Vagina (tissue), 2 donors: ENCODE measurements at places on chromosomes 16 and 17. TPM values are rescaled to one million over a fixed set of nuclear protein-coding genes. Genes with fewer than 3 reads are reported as not detected.

DNA sequence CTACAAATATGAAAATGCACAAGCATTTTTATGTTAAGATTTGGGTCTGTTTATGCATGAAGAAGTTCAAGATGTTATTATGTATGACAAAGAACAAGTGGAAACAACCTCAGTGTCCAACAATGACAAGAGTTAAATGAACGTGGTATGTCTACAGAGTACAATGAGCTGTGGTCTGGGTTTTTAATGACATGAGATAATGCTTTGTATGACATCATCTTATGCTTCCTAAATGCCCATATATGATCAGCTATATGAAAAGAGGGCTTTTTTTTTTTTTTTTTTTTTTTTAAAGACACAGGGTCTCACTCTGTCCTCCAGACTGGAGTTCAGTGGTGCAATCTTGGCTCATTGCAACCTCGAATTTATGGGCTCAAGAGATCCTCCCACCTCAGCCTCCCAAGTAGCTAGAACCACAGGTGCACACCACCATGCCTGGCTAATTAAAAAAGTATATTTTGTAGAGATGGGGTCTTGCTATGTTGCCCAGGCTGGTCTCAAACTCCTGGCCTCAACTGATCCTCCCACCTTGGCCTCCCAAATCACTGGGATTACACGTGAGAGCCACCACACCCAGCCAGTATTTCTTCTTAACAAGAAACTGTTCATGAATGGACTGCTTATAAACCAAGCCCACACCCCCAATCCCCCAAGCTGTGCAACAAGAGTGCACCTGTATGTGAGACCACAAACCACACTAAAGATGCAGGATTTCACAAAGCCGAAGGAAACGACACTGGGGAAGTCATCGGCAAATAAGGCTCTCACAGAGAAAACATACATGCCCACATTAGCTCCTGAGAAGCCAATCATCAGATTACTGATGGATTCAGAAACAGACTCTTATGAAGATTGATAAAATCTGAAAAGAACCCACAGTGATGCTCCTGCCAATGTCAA, 114.5 kb downstream of the CPPED1 start:
- no peak overlapping the region for H3K27ac ChIP-seq
- no peak overlapping the region for H3K4me3 ChIP-seq
- no peaks in the 10 kb centered on the region for H3K4me1 ChIP-seq

GRCh38 chr16:72474501-72475123, 302.7 kb upstream of the PMFBP1 start:
- no peak overlapping the region for H3K4me3 ChIP-seq
- H3K36me3 ChIP-seq = no peaks in the 10 kb centered on the region
- H3K4me1 ChIP-seq = no peaks in the 10 kb centered on the region
- H3K27me3 ChIP-seq = no peaks in the 10 kb centered on the region
- no peak overlapping the region for H3K27ac ChIP-seq
- DNase-seq = no peak

DNA sequence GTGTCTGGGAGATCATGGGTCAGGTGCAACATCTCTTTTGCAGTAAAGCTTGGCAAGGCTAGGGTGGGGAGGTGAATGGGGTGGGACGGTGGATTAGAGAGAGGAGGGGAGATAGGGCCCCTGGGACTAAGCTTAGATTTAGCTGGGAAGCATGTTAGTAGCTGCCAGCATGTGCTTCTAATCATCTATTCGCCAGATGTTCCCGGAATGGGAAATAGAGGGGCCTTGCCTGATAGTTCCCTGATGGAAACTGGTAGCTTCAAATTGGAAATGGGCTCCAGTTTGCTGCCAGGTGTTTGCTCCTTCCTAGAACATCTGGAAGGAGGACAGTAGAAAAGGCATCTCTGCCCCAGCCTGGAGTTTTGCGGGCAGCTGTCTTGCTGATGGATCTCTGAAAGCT, 176.1 kb downstream of the CCDC182 start:
- H3K4me3 ChIP-seq = no peak overlapping the region
- no peak overlapping the region for H3K27ac ChIP-seq
- DNase-seq = no peak
- no peaks in the 10 kb centered on the region for H3K27me3 ChIP-seq
- H3K36me3 ChIP-seq = no peaks in the 10 kb centered on the region
- peaks cover 31% of the 10 kb centered on the region for H3K4me1 ChIP-seq

- H3K4me3 ChIP-seq = no peak overlapping the region
- no peak for DNase-seq
- no peaks in the 10 kb centered on the region for H3K27me3 ChIP-seq
- no peaks in the 10 kb centered on the region for H3K36me3 ChIP-seq
Measured at GRCh38 chr16:53069772-53070171, 15.0 kb downstream of the CHD9 start.

GRCh38 chr16:27323781-27324561, 10.2 kb downstream of the IL4R start:
- no peak for DNase-seq
- no peak overlapping the region for H3K4me3 ChIP-seq
- peaks cover 97% of the 10 kb centered on the region for H3K4me1 ChIP-seq
- H3K27ac ChIP-seq = peak overlapping the region; percentile 93

DNA sequence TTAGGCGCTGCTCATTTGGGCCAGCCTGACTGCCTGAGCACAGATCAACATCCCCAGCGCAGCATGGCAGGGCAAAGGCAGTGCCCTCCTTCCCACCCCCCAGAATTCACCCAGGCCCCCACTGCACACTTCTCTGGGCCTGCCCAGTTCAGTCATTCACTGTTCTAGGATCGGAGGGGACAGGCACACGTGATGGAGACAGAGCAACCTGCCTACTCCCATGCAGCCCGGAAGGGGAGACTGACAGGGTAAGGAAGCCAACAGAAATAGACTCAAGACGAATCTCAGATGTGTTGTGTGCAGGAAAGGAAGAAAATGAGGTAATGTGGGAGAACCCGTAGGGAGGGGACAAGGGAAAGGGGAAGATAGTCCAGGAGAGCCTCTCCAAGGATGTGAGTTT, 59.2 kb upstream of the LYRM9 start:
- no peaks in the 10 kb centered on the region for H3K4me1 ChIP-seq
- no peaks in the 10 kb centered on the region for H3K27me3 ChIP-seq
- no peak overlapping the region for H3K4me3 ChIP-seq

- H3K27me3 ChIP-seq = no peaks in the 10 kb centered on the region
- no peak overlapping the region for H3K4me3 ChIP-seq
- H3K27ac ChIP-seq = no peak overlapping the region
- H3K4me1 ChIP-seq = peaks cover 47% of the 10 kb centered on the region
- no peaks in the 10 kb centered on the region for H3K36me3 ChIP-seq
- DNase-seq = no peak
Measured at GRCh38 chr16:84528322-84528721, 23.9 kb upstream of the MEAK7 start.

DNA sequence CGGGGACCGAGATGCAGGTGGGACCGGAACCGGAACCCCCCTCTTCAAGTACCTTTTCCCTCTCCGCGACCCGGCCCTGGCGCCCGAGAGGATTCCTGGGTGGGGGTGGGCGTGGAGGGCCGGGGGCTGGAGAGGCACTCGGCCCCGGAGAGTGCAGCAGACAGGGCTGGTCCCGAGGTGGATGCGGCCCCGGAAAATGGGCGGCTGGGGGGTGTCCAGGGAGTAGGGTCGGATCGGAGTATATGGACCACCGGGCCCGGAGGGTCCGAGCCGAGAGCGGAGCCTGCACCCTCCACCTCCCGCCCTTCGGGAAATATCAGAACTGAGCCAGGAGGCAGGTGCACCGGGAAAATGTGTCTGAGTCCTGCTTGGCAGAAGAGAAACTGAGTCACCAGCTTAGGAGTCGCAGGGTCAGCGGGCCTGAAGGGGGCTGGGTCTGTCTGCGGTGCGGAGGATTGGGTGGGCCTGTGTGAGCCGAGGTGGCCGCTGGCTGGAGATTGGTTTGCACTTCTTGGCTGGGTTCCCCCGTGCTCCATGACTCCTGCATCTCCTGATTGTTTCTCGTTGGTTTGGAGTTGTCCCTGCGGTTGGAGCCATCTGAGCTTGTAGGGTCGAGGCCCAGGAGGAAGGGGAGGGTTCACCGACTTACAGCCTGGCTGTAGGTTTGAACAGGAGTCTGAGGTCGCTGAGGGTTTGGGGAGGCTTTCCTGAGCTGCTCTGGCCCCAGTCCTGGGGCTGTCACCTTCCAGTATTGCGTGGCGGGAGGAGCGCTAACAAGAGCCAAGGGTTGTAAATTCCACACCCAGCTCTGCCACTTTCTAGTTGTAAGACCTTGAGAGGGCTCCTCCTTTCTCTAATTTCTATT, 518 bp downstream of the SH2B1 start:
- peak overlapping the region; percentile 92 for H3K27ac ChIP-seq
- no peaks in the 10 kb centered on the region for H3K27me3 ChIP-seq
- H3K36me3 ChIP-seq = peaks cover 26% of the 10 kb centered on the region
- H3K4me3 ChIP-seq = peak overlapping the region; percentile 94
- peaks cover 36% of the 10 kb centered on the region for H3K4me1 ChIP-seq

GRCh38 chr17:37188157-37188556, 187.6 kb upstream of the C17orf78 start:
- H3K36me3 ChIP-seq = peaks cover 35% of the 10 kb centered on the region
- no peaks in the 10 kb centered on the region for H3K4me1 ChIP-seq
- H3K27me3 ChIP-seq = no peaks in the 10 kb centered on the region
- H3K4me3 ChIP-seq = no peak overlapping the region

The GPR142 gene
- total RNA-seq = 0.98 TPM

The PRSS21 gene
- not detected for total RNA-seq

The TMC5 gene
- not detected for total RNA-seq
